ENCODE measurements at places on chromosomes 4 and X.

GRCh38 chr4:74021601-74022000, 16.9 kb downstream of the CXCL3 start:
- no peak for DNase-seq

- no peak for DNase-seq
Measured at GRCh38 chrX:103376118-103376978, at the start of gene BEX3. Gene BEX3 (plus strand): TSS chrX:103376538. CDS start chrX:103377522, 984 bp downstream.

- no peak for DNase-seq
Measured at GRCh38 chr4:169229571-169230028, 41.2 kb downstream of the SH3RF1 start.

GRCh38 chr4:34878961-34879360, 1365.4 kb downstream of the ARAP2 start:
- no peak for DNase-seq

DNA sequence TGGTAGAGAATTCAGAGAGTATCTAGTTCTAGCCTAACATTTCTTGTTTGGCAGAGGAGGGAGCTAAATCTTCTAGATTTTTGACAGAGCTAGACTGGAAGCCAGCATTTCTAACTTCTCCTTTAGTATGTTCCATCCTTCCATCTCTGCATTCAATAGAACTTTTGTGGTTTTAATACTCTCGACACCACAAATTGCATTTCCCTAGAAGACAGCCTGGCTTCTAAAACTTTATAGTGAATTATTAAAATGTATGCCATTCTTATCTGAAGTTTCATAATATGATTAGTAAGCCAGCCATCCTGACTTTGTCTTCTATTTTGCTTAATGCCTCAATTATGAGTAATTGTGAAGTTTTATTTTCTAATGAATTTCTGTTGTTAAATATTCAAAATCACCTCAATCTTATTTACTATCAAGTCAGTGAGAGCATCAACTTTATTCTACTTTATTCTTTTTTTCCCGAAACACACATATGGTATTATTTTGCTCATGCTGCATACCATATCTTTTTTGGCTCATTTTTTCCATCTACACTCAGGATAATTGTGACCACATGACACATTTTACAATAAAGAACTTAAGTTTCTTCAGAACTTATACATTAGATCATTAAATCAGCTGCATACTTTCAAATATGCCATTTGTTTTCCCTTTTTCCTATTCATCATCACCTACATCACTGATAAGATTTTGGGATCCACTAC, 30.2 kb downstream of the EDNRA start:
- DNase-seq, result no peak

DNA sequence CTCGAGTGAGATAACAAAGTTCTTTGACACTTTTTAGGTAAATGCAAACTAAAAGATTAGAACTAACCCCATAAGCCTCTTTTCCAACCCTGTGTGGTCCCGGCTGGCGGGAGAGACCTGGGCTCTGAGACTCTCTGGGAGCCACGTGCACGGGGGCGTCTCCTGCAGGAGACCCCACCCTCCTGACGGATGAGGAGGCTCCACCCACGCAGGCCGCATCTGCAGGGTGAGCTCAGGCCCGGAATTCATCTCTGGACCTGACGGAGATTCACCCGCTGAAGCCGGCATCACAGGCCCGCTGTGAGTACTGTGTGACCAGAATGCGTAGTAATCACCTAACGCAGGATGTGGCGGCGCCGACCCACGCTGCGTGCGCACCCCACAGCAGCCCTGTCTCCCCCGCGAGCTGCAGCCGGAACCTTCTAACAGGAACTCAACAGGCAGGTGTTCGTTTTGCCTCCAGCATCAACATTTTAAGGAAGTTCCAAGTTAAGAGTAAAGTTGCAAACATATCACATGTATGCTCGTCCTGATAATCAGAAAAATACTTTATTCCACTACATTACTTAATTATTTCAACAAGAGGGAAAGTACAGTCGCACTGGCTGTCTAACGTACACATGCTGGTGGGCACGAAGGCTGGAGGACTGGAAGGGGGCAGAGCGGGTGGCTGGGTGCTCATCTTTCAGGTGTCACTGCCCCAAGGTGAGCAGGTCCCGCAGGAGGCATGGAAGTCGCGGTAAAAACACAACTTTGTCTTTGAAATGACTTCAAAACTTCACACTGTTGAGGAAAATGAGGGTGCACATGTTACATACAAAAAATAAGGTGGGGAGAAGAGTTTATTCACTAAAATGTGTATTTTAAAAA, 44.5 kb downstream of the FGFRL1 start:
- DNase-seq, result no peak

GRCh38 chr4:3790006-3790561, 23.9 kb downstream of the ADRA2C start:
- DNase-seq, result no peak

- DNase-seq, result no peak
Measured at GRCh38 chr4:94515365-94515764, 63.6 kb downstream of the PDLIM5 start.

Data from GOT3 (cell line).